NCI-H774 (cell line): ENCODE measurements at places on chromosomes 12 and 14.

DNA sequence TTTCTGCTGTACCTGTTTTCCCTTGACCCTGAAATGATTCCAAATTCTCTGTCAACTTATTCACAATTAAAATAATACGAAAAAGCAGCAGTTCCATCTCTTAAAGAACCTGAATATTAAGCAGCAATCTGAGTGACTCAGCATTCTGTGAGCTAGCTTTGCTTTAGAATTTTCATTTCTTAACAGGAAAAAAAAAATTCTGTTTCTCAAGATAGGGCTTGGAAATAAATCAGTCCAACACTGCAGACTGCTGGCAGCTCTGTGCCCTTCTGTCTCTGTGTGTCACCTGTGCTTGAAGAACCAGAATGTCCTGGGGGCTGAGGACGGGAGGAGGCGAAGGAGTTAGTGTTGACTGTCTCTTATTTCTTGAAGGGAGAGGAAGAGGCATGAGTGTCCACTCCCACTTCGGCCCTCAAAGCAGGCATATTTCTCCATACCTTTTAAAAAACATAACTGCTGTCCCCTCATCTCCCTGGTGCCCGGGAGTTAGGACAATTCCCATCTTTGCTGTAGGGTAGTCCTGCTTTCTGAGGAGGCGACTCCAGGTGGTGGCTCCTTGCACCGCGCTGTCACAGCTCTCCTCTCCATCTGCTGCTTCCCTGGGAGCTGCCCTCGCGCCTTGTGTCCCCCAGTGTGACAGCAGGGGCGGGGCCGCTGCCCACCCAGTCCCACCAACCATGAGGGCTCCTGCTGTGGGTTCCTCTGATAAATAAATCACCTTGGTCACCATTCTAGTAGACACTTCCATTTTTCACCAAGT lies 203.1 kb downstream of the CALM1 start:
- no peak for DNase-seq

DNA sequence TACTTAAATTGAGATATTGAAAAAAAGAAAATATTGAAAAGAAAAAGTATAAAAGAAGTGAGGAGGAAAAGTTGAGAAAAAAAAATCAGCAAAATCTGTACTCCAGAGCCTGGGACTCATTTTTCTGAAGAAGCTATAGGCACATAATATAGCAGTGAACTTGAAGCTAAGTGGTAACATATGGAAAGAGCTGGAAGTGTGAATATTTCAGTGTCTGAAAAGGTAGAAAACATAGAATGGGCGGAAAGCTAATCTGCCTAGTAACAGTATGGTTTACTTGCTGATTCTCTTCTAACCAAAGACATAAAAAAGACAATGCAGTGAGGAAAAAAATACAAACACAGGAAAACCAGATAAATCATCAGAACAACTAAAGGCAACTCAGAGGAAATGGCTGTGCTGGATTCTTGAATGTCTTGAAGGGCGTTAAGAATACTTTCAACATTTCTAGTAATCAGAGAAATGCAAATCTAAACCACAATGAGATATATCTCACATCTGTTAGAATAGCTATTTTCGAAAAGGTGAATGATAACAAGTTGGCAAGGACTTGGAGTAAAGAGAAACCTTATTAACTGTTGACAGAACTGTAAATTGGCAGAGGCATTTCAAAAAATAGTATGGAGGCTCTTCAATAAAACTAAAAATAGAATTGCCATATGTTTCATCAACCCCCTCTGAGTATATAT lies 784.6 kb downstream of the LRFN5 start:
- no peak for DNase-seq

GRCh38 chr14:102235275-102235897 lies 69.6 kb downstream of the MOK start:
- peak; percentile 40 for DNase-seq

GRCh38 chr12:113092607-113093408 lies 36.3 kb downstream of the DTX1 start:
- peak; percentile 11 for DNase-seq

- no peak for DNase-seq
Measured at GRCh38 chr12:113997365-113997764, 31.2 kb upstream of the RBM19 start.

- no peak for DNase-seq
Measured at GRCh38 chr12:74794522-74794921, 256.9 kb downstream of the ATXN7L3B start.

DNA sequence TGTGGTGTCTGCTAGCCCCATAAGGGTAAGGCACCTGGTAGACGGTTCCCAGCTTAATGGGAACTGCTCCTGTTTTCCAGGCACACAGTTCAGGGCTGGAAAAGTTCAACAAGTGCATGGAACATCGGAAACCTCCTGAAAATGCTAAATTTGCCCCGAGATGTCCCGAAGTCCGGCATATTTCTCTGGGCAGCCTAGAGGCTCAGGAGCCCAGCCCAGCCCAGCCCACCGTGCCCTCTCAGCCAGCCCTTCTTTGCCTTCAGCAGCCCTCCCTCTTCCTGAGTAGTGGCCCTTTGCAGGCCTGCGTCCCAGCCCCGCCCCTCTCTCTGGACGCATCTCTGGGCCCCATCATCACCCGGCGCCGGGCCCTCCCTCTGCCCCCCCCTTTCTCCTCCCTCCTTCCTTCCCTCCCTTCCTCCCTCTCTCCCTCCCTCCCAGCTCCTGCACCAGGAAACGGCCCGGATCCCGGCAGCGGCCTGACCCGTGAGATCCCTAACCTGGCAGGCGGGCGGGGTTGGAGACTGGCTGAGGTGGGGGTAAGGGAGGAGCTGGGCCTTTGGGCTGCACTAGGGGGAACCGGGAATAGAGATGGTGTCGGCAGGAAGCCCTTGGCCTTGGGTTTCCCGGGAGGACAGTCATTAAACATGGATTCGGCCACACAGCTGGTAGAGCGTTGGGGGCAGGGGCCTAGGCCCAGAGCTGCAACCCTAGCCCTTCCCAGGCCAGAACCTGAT lies at the start of gene BCL2L2:
TSS of gene BCL2L2 (plus strand) at position 422 of the 734 bp plus-strand sequence. CDS start 935 bp downstream, outside the sequence.
- DNase-seq = peak; percentile 85
